ENCODE measurements at places on chromosomes 6 and 20. TPM values are rescaled to one million over a fixed set of nuclear protein-coding genes. Genes with fewer than 3 reads are reported as not detected.

ASCC3 gene
- total RNA-seq = 49.6 TPM

MMP24OS gene
- 99.0 TPM for total RNA-seq

HLA-DOA gene
- 0.69 TPM for total RNA-seq

GRCh38 chr20:25197183-25197869 lies 1.8 kb downstream of the ENTPD6 start:
- no peak for DNase-seq

DNA sequence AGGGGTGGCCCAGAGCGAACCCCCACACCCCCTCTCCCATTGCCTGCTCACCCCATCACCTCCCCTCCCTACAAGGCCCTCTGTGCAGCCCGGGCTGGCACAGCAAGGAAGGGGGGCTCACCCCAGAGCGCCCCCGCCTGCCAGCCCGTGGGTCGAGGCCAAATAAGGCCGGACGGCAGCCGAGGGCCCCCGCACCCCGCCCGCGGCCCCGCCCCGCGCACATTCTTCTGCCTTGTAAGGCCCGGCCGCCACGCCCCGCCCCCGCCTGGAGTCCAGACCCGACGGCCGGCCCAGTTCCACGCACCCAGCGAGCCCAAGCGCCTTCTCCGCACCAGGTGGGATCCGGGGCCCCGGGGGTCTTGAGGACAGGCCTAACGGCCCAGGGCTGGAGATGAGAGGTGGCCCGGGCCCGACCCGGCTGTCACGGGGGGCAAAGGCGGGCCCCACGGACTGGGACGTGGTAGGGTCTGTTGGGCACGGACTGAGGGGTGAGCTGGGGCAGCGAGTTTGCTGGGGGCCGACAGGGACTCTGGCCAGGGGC lies at the start of gene MYL9:
TSS of gene MYL9 (plus strand) at position 293 of the 541 bp plus-strand sequence. CDS start 3,366 bp downstream, outside the sequence.
- peak; percentile 43 for DNase-seq
